ENCODE measurements at places on chromosomes 6 and 20.

- DNase-seq, result no peak
Observed at GRCh38 chr6:109339906-109340678, 42.2 kb downstream of the CD164 start.

DNA sequence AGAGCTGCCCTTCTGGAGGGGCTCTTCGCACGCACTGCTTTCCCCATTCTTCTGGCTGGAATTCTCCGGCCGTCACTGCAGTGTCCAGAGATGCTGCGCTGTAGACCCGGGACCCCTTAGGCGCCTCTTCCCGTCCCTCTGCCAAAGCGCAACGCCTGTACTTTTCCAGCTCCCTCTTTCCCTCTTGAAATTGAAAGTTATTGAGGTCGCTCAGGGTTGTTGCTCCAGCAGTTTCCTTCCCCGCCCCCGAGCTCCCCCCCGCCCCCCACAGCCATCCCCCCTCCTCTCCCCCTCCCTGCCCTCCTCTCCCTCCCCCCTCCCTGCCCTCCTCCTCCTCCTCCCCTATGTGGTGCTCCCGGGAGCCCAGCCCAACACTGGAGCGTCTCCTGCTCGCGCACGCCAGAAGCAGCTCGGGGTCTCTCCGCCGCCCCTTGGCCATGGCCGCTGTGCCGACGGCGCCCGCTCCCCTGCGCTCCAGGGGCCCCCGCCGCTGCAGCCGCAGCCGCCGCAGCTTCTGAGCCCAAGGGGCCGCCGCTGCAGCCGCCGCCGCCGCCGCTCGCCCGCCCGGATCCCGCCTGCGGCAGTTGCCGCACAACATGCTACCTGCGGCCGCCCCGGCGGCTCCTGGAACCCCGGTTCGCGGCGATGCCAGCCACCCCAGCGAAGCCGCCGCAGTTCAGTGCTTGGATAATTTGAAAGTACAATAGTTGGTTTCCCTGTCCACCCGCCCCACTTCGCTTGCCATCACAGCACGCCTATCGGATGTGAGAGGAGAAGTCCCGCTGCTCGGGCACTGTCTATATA lies at the start of gene RSPO3:
Gene RSPO3, plus strand, starts transcription at position 374 of the 804 bp plus-strand sequence. CDS start 522 bp downstream, outside the sequence.
- peak; percentile 43 for DNase-seq

DNA sequence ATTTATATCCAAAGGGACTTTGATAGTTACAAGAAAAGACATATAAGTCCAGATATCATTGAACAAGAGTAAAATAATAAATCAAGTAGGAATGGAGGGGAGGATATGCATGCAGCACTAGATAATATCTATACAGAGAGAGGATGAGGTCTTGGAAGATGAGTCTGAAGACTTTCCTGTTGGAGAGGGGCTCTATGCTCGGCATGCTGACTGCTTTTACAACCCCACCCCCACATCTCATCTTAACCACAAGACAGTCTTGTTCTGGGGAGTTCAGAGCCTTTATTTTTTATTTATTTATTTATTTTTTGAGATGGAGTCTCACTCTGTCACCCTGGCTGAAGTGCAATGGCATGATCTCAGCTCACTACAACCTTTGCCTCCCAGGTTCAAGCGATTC lies 48.4 kb upstream of the IER3 start:
- peak; percentile 57 for DNase-seq

DNA sequence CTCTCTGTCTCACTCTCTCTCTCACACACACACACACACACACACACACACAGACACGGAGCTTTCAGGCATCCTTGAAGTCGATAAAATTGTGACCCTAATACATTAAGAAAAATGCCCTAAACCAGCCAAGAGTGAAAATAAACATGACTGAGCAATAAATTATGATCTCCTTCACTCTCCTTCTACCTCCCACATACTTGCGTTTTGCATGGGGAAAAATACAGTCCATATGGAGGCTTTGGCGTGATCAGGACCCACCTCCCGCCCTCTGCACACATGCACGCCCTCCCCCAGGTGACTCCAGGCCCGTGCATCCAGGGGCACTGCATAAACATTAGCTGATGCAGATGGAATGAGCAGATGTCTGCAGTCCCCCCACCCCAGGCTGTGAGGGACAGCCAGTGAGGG lies 114.2 kb upstream of the JARID2 start:
- DNase-seq, result no peak

DNA sequence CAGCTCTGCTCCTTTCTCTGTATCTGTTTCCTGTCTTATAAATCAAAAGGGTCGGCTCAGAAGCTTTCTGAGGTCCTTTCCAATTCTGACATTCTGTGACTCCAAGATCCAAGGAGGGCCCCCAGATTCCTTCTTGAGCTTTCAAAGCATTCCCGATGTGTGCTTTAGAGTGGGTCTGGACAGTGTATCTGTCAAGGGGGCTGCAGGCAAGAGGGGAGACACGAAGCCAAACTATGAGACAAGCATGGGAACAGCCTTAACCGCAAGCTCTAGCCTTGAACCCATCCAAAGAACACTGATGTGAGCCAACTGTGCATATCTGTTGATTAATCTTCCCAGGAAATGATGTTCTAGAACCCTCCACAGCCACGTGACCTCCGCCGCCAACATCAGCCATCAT lies 73.8 kb downstream of the TSHZ2 start:
- DNase-seq, result no peak

- no peak for DNase-seq
Observed at GRCh38 chr20:3934624-3935023, 45.4 kb downstream of the PANK2 start.

DNA sequence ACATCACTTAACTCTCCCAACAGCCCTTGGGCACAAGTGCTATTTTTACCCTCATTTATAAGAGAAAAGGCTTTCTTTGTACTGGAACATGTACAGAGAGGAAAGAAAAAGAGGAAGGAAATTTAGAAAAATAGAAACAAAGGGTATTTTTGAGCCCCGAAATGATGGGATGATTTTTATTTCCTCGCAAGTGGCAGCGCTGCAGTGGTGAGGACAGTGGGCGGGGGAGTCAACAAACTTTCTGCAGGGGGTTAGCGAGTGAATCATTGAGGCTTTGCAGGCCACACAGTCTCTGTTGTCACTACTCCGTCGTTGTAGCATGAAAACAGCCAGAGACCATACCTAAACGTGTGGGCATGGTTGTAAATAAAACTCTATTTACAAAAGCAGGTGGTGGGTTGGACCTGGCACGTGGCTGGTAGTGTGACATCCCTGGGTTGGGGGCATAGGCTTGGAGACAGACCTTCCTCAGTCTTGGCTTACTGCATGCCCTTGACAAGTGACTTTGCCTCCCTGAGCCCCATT lies 25.5 kb upstream of the OCSTAMP start:
- no peak for DNase-seq

DNA sequence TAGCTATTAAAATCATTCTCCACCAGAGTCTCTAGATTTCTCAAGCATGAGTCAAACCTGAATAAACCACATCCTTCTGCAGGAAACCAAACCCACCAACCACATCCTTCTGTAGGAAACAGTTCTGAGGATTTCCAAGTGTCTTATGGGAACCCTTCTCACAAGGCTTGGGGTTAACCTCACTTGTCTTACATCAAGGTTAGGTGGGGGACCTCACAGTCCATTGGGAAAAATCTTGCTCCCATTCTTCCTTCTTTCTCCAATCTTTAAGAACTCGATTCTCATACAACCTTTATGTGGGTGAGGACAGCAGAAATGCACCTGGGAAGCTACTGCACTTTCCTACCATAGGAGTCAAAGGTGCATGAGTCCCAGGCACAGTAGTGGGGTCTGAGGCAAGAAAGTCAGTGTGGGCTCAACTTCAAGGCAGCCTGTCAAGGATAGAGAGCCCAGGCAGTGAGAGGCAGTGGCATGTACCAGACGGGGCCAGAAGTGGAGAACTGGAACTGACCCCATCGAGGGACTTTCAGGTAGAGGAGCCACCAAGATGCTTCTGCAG lies 114.5 kb downstream of the SLC22A3 start:
- peak; percentile 90 for DNase-seq

DNA sequence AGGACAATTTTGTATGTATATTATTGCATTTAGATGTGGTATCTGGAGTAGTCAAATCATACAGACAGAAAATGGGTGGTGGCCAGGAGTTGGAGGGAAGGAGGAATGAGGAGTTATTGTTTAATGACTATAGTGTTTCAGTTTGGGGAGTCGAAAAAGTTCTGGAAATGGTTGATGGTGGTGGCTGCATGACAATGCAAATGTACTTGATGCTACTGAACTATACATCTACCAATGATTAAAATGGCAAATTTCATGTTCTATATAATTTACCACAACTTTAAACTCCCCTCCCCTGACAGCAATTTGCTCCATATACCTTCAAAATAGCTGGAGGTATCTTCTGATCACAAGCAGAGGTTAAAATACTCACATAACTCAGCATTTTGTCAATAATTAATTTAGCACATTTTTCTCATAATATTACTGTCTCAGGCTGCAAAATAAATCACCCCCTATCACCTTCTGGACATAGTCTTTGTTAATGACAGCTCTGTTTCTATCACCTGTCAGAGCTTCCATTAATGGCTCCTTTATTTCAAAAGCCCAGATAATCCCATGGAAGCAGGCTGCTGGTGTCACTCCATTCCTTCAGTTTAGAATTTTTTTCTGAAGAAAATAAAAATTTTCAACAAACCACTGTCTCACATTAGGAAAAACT lies 25.7 kb upstream of the RHAG start:
- no peak for DNase-seq

DNA sequence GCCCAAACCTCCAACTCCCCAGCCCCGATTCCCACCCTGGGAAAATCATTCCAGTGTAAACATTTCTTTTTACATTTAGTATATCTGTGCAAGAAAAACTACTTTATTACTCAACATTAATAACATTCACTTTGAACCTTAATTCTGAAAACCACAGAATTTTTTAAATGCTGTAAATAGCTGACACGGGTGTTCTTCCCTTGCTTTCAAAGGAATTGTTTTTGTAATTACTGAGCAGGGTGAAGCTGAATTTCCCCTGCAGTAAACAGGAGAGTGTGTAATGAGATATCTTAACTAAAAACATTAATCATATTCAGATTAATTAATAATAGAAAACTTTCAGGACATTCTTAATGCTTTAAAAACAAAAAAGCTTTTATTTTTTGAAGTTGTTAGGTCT lies 99.3 kb upstream of the CITED2 start:
- peak; percentile 24 for DNase-seq

- DNase-seq, result peak; percentile 1
Observed at GRCh38 chr20:21027569-21027968, 78.6 kb downstream of the LINC00237 start.

DNA sequence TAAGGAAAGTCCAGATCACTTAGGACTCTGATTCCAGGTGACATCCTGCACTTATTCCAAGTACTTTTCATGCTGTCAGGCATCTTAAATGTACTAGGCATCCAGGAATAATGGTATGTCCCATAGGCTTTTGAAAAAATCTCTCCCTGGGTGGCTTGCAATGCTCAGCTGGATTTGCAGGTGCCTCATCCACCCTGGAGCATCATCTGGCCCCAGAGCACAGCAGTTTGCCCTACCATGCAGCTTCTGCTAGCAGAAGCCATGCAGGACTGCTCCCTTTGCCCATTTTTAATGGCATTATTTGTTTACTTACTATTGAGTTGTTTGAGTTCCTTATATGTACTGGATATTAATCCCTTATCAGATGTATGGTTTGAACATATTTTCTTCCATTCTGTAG lies 45.2 kb downstream of the DZANK1 start:
- DNase-seq, result no peak

DNA sequence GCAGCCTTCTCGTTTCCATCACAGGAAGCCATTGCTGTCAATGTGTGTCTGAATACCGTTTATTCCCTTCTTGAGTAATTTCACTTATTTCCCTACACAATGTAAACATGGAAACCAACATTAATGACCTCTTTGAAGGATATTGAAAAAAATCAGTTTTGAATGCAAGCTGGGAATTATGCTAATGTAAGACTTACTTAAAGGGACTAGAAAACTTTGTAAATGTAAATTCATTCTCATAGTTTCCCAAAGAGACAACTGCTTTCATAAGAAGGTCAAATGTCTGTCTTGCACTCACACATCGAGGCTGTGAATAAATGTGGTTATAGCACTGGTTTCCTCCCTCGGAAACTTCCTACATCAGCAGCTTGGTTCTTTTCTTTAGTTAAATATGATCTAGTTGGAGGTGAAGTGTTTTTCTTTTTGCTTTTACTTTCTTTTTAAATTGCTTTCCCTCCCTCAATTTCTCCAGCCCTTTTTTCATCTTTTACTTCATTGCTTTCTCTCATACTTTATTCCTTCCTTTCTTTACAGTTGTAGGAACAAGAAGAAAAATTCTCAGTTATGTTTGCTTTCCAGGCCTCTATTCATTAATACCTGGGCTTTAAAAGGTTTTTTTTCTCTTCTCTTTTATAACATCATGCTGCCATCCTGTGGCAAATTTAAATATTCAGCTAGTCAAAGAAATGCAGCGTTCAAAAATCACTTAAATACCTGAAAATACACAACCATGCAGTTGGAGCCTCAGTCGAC lies 108.3 kb downstream of the TNFAIP3 start:
- DNase-seq, result peak; percentile 24

DNA sequence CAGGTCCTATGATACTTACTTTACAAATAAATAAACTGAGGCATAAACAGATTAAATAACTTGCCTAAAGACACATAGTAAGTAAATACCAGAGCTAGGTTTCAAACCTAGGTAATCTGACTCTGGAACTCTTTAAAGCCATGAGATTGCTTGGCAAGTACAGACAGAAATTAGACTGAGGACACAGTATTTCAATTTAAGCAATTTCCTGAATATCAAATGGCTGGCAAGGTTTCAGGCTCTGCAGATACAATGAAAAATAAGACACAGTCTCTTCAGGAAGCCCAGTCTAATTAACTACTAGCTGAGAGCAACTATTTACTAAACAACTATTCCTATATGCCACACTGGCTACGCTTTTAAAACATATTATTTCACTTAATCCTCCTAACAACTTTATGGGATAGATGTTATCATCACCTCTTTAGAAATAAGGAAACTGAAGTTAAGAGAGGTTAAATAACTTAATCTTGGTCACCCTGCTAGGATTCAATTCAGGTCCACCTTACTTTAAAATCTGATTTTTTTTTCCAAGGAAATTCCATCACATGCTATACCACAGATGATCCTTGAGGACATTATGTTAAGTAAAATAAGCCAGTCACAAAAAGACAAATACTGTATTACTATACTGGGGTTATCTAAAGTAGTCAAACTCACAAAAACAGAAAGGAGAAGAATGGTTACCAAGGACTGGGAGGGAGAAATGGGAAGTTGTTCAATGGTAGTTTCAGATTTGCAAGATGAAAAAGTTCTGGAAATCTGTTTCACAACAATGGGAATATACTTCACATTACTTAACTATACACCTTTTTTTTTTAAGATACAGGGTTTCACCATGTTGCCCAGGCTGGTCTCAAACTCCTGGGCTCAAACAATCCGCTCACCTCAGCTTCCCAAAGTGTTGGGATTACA lies 4.1 kb downstream of the TRPC4AP start:
- DNase-seq, result no peak

- peak; percentile 2 for DNase-seq
Observed at GRCh38 chr6:20704325-20705025, 170.2 kb downstream of the CDKAL1 start.

DNA sequence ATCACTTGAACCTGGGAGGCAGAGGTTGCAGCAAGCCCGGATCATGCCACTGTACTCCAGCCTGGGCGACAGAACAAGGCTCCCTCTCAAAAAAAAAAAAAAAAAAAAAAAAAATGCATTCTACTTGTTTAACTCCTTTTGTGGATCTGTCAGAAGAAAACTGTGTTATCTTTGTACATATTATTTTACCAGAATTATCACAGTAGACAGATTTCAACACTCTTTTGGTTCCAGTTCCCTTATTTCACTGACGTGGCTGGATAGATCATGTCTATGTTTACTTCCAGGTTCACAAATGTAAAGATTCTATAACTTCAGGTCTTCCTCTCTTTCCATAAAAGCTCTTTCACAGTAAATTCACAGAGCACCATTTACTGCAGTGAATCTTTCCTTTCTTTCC lies 18.4 kb downstream of the NUDT3 start:
- DNase-seq, result no peak
